Activated naive CD4-positive, alpha-beta T cell treated with anti-CD3 and anti-CD28 coated beads for 36 hours (primary cell): ENCODE measurements at places on chromosomes 5 and 9.

DNA sequence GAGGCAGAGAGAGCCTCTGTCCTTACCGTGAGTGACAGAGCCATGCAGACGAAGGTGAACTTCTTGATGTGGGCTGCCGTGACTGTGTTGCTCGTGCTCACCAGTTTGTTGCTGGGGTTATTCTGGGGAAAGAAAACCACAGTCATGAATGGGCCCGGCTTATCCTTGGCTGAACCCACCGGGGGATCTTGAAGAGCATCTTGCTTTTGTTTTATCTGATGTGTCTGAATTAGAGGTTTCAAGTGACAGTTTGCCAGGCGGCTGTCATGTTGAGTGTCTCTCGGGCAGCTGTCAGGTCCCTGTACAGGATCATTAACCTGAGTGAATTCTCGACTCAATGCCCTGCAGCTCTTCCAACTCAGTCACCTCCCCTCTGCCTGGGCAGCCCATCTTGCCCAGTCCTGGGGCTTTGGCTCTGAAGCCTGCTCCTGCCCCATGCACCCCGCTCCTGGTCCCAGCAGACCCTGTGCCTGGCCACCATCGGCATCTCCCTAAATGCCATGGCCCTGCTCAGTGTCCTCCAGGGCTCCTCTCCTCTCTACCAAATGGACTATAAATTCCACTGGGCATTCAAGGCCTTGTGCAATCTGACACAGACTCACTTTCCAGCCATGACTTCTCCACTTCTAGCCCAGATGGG, 77.4 kb downstream of the OTULIN start:
- DNase-seq = no peak

- DNase-seq = no peak
Observed at GRCh38 chr9:88005240-88005639, 30.9 kb upstream of the CDK20 start.

GRCh38 chr5:124856726-124857125, 110.3 kb upstream of the ZNF608 start:
- no peak for DNase-seq

GRCh38 chr9:115264313-115264712, 146.4 kb upstream of the TNC start:
- DNase-seq = no peak

DNA sequence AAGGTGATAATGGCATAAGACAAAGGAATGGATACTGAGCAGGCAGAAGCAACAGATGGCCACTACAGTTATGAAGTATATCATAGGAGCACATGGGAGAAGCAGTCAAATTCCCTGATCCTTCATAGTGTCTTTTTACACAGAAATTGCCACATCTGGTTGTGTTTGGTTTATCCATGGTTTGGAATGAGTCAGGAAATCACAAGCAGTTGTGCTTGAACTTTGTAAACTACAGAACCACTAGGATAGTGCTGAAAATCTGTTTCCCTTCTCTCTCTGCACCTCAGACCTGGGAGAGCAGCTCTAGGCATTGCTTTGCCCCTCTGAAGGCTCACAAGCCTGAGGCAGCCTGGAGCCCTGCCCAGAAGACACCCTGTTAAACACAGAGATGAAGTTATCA, 134.0 kb downstream of the DMRT2 start:
- DNase-seq = no peak

GRCh38 chr9:113501129-113501686, 37.7 kb downstream of the RGS3 start:
- no peak for DNase-seq

GRCh38 chr5:14767735-14768507, 103.4 kb downstream of the OTULIN start:
- DNase-seq = no peak

DNA sequence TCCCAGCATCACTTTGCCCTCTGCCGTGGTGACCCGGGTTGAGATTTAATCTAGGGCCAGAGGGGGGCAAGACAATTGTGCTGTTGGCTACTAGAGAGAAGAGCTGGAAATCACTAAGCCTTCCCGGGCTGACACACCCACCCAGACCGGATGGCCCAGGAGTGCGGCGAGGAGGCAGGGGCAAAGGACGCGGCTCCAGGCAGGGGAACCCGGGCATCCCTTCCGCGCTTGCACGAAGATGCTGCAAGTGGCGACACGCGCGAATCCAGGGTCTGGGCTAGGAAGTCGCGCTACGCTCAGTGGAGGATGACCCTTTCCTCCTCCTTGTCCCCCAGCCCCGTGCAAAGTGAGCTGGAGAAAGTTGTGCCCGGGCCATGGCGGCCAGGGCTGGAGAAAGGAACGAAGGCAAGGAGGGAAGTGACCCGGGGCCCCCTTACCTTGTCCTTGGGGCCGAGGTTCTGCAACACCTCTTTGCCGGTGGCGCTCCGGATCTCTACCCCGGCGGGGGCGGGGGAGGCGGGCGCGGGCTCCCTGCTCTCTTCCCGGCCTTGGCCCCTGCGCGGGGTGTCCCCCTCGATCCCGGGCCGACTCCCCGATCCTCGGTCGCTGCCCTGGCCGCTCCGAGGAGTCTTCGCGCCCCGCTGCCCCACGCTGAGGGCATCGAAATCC, 693 bp downstream of the DPYSL3 start:
- DNase-seq = no peak

DNA sequence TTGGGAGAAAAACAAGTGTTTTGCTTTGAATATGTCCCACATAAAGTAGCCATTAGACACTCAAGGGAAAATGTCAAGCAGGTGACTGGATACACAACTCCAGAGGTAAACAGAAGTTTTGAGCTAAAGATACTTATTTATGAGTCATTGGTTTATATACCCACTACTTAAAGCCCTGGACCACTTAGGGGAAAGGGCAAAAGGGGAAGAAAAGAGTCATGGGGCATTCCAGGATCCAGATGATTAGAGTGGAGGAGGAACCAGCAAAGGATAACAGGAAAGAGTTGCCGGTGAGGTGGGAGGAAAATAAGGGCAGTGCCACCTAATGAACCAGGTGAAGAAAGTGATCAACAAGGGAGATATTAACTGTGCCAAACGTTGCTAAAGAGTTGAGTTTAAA, 254.2 kb upstream of the NR4A3 start:
- no peak for DNase-seq

DNA sequence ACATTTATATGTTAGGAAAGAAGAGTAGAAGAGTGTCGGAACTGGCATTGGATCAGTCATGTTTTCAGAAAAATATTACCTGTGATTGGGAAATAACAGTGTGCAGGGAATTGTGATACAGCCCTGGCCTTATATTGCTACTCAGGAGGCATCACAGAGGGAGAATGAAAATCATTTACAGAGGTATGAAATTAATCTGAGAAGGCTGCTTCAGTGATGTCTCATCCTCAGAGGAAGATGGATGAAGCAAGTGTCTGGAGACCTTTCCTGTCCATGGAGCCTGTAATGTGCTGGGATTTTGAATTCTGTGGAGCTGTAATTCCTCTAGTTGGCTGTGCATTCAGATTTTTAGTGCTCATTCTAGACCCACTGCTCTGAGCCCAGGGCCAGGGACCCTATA, 3.8 kb downstream of the ACTBL2 start:
- no peak for DNase-seq
